ENCODE measurements at places on chromosomes 2 and 18. TPM values are rescaled to one million over a fixed set of nuclear protein-coding genes. Genes with fewer than 3 reads are reported as not detected.

The RAD51AP2 gene
- not detected for total RNA-seq

DNA sequence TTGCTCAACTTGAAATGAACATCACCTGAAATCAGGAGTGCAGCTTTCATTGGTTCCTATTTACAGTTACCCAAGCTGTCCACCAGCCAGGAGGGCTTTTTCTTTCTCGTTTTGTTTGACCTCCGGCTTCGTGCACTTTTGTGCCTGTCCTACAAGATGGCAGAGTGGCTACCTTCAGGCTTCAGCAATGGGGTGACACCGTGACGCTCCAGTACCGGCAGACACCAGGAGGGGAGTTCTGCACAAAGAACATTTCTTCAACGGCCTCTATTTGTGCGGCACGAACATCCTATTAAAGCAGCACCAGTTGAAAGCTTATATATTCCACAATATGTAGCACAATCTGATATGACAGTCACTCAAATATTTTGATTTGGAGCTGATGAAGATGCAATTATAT is 18.3 kb downstream of the RNASEH1 start:
- peaks cover 28% of the 10 kb centered on the region for H3K4me1 ChIP-seq
- H3K4me3 ChIP-seq: no peak overlapping the region
- no peak for DNase-seq
- H3K27ac ChIP-seq: no peak overlapping the region

- H3K4me1 ChIP-seq: no peaks in the 10 kb centered on the region
- H3K36me3 ChIP-seq: no peaks in the 10 kb centered on the region
- DNase-seq: no peak
- no peaks in the 10 kb centered on the region for H3K27me3 ChIP-seq
- H3K4me3 ChIP-seq: no peak overlapping the region
These were observed 57.7 kb upstream of the HPCAL1 start for GRCh38 chr2:10245021-10245420.

The PKP4 gene
- 59.1 TPM for total RNA-seq

DNA sequence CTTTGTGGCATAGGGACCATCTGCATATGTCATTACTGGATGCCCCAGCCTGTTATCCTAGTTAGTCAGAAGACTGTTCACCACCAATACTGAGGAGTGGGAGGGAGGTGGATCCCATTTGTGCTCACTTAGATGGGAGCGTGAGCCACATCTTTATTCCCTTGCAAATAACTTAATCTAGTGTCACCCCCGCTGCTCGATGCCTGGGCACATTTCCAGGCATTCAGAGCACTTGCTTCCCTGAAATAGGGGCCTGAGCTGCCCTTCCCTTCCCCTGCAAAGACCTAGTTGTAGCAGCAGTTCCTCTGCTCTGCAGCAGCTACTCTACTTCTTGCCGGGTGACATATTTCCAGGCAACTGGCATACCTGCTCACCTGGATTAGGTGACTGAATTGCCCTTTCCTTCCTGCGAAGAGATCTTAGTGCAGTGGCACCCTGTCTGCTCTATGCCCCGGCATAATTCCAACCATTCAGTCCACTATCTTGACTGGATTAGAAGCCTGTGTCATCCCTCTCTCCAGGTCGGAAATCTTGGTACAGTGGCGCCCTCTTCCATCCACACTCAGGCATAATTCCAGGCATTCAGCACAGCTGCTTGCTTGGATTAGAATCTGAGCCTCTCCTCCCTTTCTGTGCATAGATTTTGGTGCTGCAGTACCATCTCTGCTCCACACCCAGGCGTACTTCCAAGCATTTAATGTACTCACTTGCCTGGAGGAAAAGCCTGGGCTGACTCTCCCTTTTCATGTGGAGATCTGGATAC is 1389.1 kb upstream of the TMEFF2 start:
- no peaks in the 10 kb centered on the region for H3K4me1 ChIP-seq
- H3K27ac ChIP-seq: no peak overlapping the region
- no peak for DNase-seq
- no peak overlapping the region for H3K4me3 ChIP-seq

GRCh38 chr18:76385681-76385975 is 109.4 kb downstream of the ZNF516 start:
- H3K36me3 ChIP-seq: no peaks in the 10 kb centered on the region
- H3K4me3 ChIP-seq: no peak overlapping the region
- no peak for DNase-seq
- H3K27ac ChIP-seq: no peak overlapping the region
- no peaks in the 10 kb centered on the region for H3K27me3 ChIP-seq

GRCh38 chr2:204842661-204843485 is 297.6 kb downstream of the PARD3B start:
- peaks cover 22% of the 10 kb centered on the region for H3K4me1 ChIP-seq
- peak overlapping the region; percentile 89 for H3K27ac ChIP-seq
- peak overlapping the region; percentile 43 for H3K4me3 ChIP-seq
- H3K36me3 ChIP-seq: no peaks in the 10 kb centered on the region
- peak; percentile 80 for DNase-seq

DNA sequence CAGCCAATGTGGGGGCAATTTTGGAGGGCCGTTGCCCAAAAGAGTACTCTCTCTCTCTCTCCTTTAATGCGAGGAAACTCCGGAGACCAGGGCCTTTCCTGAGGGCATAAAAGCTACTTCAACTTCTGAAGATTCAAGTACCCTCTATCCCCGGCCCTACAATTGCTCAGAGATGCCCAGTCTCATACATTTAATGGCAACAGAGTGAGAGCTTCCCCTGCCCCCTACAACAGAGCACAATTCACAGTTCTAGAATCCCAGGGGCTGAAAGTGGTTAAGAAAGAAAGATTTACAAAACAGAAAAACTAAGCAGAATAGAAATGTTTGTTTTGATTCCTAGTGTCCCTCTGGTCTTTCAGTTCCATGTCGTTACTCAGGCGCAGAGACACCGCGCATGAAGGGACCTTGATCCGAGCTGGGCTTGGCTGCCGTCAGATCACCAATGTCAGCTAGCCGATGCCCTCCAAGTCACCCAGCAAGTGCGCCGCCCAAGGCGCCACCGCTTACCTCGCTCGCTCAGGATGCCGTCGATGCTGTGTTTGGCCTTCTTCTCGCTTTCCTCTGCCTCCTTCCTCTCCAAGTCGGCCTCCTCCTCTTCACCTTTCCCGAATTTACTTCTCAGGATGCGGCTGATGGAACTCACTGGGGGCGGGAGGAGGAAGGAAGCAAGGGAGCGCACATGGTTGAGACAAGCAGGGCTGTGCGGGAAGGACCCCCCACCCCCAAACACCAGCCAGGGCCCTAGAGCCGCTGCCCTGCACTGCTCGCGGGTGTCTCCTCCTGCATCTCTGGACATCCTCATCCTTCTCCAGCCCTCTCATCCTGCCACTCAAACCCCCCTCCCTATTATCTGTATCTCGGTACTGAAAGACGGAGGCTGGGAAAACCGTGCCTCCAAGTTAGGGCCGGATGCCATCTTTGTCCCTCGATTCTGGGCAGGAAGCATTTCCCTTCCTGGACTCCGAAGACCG is 4.9 kb downstream of the PAX3 start:
- no peak for DNase-seq
- peaks cover 85% of the 10 kb centered on the region for H3K27me3 ChIP-seq
- H3K4me3 ChIP-seq: no peak overlapping the region
- no peaks in the 10 kb centered on the region for H3K36me3 ChIP-seq
- H3K27ac ChIP-seq: no peak overlapping the region
- H3K4me1 ChIP-seq: no peaks in the 10 kb centered on the region

DNA sequence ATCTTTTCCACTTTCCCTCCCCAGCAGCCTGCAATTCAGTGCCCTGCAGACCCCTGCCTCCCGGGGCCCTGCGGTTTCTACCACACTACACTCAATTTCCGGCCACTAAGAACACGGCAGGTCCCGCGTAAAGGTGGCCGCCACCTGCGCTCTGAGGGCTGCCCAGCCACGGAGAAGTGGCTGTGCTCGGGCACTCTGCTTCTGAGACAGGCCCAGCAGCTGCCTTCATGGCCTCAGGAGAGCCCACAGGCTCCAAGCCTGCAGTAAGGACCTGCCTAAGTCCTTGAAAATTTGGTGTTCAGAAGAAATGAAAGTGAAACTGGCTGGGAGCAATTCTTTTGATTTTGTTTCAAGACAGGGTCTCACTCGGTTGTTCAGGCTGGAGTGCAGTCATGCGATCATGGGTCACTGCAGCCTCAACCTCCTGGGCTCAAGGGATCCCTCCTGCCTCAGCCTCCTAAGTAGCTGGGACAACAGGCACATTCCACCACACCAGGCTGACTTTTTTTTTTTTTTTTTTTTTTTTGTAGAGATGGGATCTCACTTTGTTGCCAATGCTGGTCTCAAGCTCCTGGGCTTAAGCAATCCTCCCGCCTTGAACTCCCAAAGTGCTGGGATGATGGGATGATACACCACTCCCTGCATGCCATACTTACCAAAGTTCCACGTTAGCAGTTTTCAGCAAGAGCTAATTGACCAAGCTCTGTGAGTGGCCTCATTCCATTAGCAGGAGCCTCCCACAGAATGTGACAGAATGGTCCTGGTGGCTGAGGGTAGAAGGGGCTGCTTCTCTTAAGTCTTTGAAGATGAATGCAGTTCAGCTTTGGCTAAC is 14.6 kb upstream of the ALPP start:
- no peaks in the 10 kb centered on the region for H3K27me3 ChIP-seq
- peaks cover 12% of the 10 kb centered on the region for H3K4me1 ChIP-seq
- H3K36me3 ChIP-seq: no peaks in the 10 kb centered on the region
- no peak overlapping the region for H3K27ac ChIP-seq
- H3K4me3 ChIP-seq: no peak overlapping the region

DNA sequence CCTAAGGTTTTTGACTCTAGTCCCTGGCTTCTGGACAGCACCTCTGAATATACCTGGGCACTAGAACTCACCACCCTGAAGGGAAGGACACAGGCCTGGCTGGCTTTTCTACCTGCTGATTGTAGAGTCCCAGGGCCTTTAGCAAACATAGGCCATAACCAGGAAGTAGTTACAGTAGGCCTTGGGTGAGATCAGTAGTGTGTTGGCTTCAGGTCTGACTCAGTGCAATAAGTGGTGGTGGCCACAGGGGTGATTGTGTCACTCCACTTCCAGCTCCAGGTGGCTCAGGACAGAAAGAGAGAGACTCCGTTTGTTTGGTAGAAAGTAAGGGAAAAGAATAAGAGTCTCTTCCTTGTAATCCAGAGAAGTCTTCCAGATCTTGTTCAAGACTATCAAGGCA is 101.7 kb upstream of the LGALSL start:
- peak overlapping the region; percentile 73 for H3K27ac ChIP-seq
- no peaks in the 10 kb centered on the region for H3K27me3 ChIP-seq
- DNase-seq: peak; percentile 87
- no peaks in the 10 kb centered on the region for H3K36me3 ChIP-seq
- H3K4me1 ChIP-seq: peaks cover 37% of the 10 kb centered on the region
